HCT116 (cell line): ENCODE measurements at places on chromosomes 5 and 9.

DNA sequence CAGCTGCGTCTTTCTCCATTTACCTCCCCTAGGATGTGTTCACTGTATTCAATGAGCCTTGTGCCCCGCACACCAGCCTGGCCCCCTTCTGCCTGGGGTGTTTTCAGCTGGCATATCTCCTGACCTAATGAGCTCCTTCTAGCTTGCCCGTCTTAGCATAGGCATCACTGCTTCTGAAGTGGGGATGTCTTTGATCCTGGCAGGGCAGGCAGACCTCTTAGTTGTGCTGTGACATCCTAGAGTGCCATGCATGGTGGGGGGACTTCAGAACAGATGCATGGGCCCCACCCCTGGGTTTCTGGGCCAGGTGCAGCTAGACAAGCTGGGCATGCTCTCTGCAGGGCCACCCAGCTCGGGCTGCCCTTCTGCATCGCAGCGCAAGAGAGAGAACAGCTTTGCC lies 172.7 kb downstream of the GADD45G start:
- no peak for DNase-seq

GRCh38 chr9:14021871-14022525 lies 291.9 kb downstream of the NFIB start:
- no peak for DNase-seq

DNA sequence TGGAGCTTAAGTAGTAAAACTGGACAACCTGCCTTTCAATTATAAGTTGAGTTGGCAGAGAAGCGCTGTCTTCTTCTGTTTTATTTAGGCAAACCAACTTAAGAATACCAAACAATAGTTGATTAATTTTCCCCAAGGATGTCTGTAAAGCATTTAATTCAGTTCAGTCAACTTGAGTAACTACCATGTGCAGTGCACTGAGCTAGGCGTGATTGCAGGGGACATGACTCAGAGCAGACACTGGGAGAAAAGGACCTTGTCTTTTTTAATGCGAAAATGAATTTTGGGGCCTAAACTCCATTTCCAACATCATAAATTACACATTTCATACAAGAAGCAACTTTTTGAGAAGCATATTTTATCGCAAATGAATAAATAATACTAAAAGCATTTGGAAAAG lies 66.3 kb downstream of the FBXL7 start:
- DNase-seq: no peak

DNA sequence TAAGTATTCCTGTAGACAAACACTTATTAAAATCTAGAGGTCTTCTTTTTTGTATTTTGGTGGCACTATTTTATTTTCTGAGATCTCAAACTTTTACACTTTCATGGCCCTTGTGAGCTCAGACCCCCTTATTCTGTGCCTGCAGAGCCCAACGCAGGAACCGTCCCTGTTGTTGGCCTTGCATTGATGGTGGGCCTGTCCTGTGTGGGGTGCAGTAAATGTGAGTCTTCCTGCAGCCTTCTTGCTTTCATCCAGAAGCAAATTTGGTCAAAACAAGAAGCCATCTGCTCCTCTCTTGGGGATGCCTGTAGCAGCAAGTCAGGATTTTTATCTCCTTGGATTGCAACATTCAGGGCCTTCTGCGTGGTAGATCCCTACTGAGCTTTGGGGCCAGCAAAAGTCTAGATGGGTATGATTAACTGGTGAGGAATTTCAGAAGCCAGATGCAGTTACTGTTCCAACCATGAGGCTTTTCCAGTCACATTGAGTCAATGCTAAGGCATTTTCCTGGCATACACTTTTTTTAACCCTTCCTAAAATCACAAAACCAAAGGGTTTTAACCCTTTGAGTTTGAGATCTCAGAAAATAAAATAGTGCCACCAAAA lies 31.7 kb downstream of the BASP1 start:
- DNase-seq: no peak

GRCh38 chr5:173435447-173435846 lies 107.2 kb upstream of the STC2 start:
- no peak for DNase-seq

DNA sequence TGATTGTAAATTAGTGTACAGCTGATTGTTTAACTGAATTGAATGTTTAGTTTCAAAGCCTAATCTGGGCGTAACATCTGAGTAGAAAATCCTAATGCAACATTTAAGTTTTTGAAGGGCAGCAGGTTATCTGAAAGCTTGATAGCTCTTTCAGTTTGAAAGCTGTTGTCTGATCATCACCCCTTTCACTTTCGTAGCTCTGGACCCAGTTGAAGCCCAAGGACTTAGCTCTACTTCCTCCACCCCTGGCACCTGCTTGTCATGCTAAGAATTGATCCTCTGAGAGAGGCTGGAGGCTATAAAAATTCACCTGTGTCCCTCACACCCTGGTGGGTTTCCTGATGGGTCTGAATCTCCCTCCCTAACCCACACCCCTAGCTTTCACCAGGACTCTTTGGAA lies 86.0 kb downstream of the ZFAND5 start:
- no peak for DNase-seq

DNA sequence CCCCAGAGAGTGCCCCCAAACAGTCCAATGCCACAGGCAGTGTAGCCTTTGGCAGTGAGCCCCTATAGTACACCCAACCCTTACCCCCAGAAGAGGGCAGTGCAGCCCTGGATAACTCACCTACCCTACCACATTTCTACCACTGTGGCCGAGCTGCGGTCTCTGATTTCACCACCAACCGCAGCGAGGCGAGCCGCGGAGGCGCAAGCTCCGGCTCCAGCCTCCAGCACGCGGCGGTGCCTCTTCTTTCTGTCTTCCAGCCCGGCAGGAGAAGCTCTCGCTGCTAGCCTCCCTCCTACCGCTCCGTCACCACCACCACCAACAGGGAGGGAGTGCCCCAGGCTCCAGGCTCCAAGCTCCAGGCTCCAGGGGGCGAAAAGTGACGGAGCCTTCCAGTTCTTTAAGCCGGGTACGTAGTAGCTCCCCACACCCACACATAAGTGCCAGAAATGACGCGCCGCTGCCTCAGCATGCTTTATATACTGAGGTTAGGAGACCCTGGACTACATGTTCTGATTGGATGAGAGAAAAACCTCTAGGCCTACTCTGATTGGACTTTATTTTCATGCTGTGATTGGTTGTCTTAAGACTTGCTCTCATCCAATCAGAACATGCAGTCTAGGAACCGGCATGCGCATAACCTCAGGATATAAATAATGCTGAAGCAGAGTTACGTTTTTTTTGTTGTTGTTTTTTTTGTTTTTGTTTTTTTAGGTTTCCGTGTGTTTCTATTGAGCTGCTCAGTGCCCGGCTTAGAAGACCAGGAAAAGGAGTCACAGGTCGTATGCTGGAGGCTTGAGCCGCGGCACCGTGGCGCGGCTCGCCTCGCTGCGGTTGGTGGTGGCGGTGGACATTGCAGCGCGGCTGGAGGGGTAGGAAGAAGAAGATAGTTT lies at the start of gene PCAT7:
PCAT7 (plus strand) TSS at position 645 of the 893 bp plus-strand sequence.
- DNase-seq: peak; percentile 74

DNA sequence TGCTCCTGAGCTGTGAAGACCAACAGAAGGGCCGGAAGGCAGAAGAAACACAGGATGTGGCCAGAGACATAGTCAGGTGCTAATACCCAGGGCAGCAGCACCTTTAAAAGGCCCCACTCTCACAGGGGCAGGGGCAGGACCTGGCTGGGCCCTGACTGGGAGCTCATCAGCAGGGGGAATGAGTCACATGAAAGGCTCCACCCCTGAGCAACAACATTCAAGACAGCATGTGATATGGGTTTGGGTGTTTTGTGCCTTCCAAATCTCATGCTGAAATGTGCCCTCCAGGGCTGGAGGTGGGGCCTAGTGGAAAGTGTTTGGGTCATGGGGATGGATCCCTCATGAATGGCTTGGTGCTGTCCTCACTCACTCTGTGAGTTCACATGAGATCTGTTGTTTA lies 181.7 kb downstream of the ERCC6L2 start:
- no peak for DNase-seq

DNA sequence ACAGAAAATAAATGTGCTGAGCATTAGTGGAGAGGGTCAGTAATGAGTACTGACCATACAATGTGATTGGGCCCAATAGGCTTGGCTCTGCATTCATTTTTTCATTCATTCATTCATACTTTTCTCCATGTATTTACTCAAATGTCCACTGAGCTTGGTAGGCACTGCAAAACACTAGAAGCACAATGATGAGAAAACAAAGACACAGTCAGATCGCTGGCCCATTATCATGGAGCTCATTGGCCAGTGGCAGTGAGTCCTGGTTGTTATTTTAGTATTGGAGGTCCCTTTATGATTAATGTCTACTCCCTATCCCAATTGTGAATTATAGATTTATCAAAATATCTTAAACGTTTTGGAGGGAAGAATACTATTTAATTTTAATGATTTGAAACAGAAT lies 1079.7 kb upstream of the DMAC1 start:
- no peak for DNase-seq

- no peak for DNase-seq
Observed at GRCh38 chr5:67561151-67561932, 364.7 kb upstream of the CD180 start.

GRCh38 chr9:124438091-124438490 lies 12.2 kb upstream of the ADGRD2 start:
- DNase-seq: no peak

DNA sequence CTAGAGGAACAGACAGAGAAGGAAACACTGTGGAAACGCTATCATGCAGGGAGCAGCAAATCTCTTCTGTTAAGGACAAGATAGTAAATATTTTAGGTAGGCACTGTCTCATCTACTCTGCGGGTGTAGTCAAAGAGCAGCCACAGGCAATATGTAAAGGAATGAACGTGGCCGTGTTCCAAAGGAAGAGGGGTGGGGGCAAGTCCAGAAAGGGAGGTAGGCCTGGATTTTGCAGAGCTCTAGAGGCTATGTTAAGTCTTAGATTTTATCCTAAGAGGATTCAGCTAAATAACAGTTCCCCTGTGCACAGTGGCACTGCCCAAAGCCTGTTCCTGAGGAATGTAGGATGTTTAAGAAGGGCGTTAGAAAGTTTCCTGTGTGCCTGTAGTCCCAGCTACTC lies 161.6 kb downstream of the ACTL7B start:
- DNase-seq: no peak

DNA sequence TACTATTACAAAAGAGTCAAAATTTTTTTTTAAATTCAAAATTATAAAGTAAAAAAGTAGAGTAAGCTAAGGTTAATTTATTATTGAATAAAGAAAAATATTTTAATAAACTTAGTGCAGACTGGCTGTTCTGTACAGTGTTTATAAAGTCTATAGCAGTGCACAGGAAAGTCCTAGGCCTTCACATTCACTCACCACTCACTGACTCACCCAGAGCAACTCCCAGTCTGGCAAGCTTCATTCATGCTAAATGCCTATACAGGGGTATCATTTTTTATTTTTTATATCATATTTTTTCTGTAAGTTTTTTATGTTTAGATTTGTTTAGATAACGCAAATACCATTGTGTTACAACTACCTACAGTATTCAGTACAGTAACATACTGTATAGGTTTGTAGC lies 700.7 kb upstream of the GRAMD2B start:
- no peak for DNase-seq

- peak; percentile 64 for DNase-seq
Observed at GRCh38 chr5:149549461-149550267, 1.6 kb downstream of the CSNK1A1 start.

DNA sequence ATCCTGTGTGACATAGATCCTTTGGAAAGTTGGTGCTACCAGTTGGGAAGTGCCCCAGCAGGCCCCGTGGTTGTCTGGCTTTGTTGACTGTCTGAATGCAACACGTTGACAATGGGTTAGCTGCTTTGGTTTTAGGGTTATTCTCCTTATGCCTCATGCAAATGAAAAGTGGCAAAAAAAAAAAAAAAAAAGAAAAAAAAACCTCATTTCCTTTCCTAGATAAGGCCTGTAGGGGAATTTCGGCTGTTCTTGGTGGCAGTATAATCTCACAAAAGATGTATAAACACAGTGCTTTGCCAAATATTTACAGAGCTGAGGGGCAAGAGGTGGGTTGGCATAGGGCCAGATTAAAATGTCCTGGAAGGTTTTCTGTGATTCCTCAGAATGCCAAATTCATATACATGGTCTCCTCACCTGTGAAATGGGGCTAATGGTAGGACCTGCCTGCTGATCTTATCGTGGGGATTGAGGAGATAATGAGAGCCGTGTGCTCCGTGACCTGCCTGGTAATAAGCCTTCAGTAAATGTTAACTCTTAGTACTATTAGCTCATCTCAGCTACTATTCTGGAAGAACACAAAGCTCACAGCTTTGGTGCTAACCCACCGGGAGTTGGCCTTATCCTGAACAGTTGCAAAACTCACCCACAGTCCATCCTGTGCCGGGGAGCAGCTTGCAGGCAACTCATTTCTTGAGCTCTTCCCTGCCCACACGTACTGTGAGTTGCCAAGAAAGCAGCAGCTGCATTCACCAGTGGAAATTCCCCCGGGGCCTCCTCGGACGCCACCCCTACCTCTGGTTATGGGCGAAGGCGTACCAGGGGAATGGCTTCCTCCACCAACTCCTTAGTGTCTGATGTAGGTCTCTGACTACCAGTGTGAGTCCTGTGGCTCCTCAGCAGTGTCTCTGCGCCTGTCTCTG lies 220.3 kb downstream of the NR3C1 start:
- DNase-seq: no peak

DNA sequence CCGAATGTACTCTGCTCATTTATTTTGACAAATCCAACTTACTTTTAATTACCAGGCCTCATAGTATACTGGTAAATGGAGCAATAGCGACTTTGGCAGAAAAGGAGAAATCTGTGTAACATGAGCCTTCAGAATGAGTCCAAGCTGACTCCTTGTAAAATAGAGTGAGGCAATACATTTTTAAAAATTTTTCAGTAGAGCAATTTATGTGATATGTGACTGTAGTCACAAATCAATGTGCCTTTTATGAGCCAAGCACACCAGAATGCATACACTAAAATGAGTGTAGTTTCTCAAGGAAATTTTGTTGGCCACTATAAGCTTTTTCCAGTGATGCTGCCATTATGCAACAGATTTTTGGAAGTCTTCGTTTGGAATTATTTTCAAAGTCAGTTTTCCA lies 73.8 kb downstream of the SNCAIP start:
- no peak for DNase-seq

- no peak for DNase-seq
Observed at GRCh38 chr5:74667396-74667795, 17.6 kb upstream of the HEXB start.

GRCh38 chr5:179780362-179780761 lies 13.4 kb upstream of the LTC4S start:
- DNase-seq: no peak

DNA sequence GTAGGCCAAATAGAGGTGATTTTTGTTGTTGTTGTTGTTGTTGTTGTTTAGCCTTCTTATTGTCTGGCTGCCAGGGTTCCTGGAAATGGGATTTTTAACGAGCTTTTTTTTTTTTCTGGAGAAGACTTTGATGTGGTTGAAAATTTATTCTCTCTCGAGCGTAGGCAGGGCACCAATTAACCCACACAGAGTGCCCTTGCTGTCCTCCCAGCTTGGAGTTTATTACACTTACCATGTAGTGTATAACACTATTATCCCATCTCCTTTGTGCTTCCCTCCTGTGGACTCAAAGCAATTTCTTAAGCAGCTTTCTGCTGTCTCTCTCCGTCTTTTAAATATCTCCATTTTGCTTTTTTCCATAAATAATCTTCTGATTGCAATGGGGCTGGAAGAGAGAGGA lies 57.4 kb downstream of the OR2K2 start:
- no peak for DNase-seq
